ENCODE measurements at places on chromosomes 6 and 20.

DNA sequence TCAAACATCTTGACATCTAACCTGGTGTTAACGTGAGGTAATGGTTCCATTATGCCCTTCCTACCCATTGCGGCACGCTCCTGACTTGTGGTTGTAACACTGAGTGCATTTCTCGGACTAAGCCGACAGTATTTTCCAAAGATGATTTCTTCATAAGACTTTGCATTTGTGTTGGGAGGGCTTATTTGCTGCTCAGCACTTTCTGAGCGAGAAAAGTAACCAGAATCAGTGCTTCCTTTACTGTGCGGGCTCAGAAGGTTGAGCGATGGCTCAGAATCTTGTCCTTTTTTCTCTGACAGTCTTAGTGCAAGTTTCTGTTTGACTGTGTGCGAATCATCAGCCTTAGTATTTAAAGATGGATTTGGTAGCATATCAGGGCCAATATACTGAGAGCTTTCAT lies 171.7 kb downstream of the HIVEP2 start:
- no peak for DNase-seq

GRCh38 chr6:18533793-18534192 lies 146.6 kb downstream of the RNF144B start:
- no peak for DNase-seq

DNA sequence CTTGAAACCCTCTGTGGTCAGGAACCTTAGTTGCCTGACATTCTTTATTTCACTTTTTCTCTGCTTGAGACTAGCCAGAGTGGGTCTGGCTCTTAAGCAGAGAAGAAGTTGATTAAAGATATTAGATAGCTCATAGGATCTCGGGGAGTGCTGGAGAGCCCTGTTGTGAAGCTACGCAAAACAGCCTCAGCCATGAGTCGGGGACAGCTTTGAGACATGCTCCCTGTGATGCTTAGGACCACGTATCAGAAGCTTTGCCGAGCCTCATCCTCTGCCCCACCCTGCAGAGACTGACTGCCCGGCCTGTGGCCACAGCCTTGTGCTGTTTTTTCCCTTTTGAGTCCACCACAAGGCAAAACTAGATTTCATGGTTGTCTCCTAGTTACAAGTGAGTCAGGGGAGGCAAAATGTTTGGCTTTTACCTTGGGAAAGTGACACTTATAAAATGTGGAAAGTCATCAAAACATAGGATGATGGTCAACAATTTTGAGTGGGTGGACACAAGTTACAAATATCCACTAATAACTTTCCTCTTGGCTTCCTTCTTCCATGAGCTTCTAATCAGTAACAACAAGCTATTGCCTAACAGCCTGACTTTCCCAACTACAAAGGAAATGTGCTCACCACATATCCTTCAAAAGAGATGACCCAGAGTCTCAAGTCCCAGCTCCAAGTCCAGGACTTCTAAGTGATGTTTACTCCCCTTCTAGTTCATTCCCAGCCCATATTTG lies 108.4 kb downstream of the JAG1 start:
- DNase-seq: no peak

- DNase-seq: no peak
Observed at GRCh38 chr6:156977527-156978291, 200.5 kb downstream of the ARID1B start.

DNA sequence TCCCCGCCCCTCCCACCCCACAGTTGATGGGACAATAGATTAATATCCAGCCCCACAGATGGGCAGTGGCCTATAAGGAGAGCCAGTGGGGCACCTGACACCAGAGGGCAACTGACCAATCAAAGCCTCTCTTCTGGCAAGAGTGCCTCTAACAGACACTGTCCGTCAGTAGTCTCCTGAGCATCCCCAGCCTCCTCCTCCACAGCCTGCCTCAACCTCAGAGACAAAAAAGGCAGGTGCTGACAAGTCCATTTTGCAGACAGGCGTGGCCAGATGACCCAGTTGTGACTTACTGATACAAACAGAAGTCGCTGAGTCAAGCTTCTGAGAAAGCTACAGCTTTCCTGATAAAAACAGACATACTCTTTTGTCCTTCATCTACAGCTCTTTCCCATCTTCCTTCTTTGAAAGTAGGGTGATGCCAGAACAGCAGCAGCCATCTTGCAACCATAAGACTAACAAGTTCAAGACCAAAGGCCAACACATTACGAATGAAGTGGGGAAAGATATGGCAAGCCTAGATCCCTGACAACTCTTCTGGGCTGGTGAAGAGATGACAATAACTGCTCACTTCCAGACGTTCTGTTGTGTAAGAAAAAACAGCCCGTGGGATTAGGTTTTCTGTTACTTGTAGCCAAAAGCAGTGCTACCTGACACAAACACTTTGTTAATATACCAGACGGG lies 12.3 kb downstream of the PPIL1 start:
- DNase-seq: no peak

Measured in NCI-H1694 (cell line).